ENCODE measurements at places on chromosomes 7 and 10. TPM values are rescaled to one million over a fixed set of nuclear protein-coding genes. Genes with fewer than 3 reads are reported as not detected.

Gene PRPS1L1
- not detected for total RNA-seq

Gene AGMO
- total RNA-seq: 1.9 TPM

Gene TMEM60
- 7.9 TPM for total RNA-seq

Gene CCL24
- not detected for total RNA-seq

Gene CUBN
- total RNA-seq: 14.9 TPM

Gene SYT15
- total RNA-seq: 0.44 TPM

Gene ZNF655
- 9.5 TPM for total RNA-seq

Gene GIMAP2
- total RNA-seq: 43.5 TPM

Gene CUX1
- 47.5 TPM for total RNA-seq

Gene GPNMB
- total RNA-seq: 0.32 TPM

Gene FZD8
- 23.8 TPM for total RNA-seq

Gene LIPF
- not detected for total RNA-seq

Gene COL17A1
- total RNA-seq: 0.88 TPM

Gene C10orf105
- total RNA-seq: not detected

Gene FXYD4
- not detected for total RNA-seq

Gene AKR1D1
- not detected for total RNA-seq

Gene TYW1B
- total RNA-seq: 0.97 TPM

Gene RRP12
- 19.6 TPM for total RNA-seq

Gene BMPER
- total RNA-seq: 0.16 TPM

Gene CPN1
- not detected for total RNA-seq

Gene HTRA1
- total RNA-seq: 137 TPM

Gene AOAH
- total RNA-seq: not detected

Gene CPA2
- not detected for total RNA-seq

Gene NCF1
- not detected for total RNA-seq

Gene IKZF1
- not detected for total RNA-seq

Gene PNLIPRP1
- total RNA-seq: not detected

Gene INSYN2A
- total RNA-seq: not detected

Gene FAM25C
- not detected for total RNA-seq

Gene PSTK
- total RNA-seq: 1.5 TPM

Gene CDK13
- total RNA-seq: 30.3 TPM

Gene LGI1
- total RNA-seq: not detected

Gene PON1
- under 0.01 TPM for total RNA-seq

Gene PFKFB3
- total RNA-seq: 8.3 TPM

Gene KLF14
- total RNA-seq: not detected

Gene NPFFR1
- total RNA-seq: not detected

Gene PHKG1
- total RNA-seq: 0.65 TPM

Gene STK31
- total RNA-seq: 0.13 TPM

Gene STAMBPL1
- total RNA-seq: 1.3 TPM

Gene SHTN1
- total RNA-seq: 0.65 TPM

Gene ANKRD30A
- not detected for total RNA-seq

Gene AS3MT
- total RNA-seq: 1.1 TPM

Gene CRYGN
- not detected for total RNA-seq

Gene LIPN
- total RNA-seq: not detected

Gene AFAP1L2
- total RNA-seq: 6.9 TPM

Gene NET1
- total RNA-seq: 18.7 TPM

Gene CDK14
- total RNA-seq: 4.3 TPM

Gene OR9A2
- total RNA-seq: not detected

Gene PDGFA
- 32.1 TPM for total RNA-seq

Gene MET
- total RNA-seq: 33.5 TPM

Gene ENTPD1
- 10.3 TPM for total RNA-seq

Gene ACHE
- total RNA-seq: 11.3 TPM

Gene TSPAN12
- total RNA-seq: 18.8 TPM
